ENCODE measurements at places on chromosomes 7 and 10.

DNA sequence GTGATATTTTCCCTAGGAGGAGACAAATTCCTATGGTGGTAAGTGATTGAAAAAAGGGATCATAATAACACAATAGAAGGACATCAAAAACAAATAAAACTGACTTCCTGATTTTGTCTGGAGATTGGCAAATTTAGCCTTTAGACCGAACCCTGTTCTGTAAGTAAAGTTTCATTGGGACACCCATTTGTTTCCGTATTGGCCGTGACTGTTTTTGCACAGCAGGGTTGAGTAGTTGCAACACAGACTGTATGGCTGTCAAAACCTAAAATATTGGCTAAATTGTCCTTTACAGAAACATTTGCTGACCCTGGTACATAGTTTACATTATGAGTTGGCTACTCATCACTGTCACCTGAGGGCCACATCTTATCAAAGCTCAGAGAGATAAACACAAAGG lies 168.6 kb downstream of the PRKCQ start:
- DNase-seq, result no peak

DNA sequence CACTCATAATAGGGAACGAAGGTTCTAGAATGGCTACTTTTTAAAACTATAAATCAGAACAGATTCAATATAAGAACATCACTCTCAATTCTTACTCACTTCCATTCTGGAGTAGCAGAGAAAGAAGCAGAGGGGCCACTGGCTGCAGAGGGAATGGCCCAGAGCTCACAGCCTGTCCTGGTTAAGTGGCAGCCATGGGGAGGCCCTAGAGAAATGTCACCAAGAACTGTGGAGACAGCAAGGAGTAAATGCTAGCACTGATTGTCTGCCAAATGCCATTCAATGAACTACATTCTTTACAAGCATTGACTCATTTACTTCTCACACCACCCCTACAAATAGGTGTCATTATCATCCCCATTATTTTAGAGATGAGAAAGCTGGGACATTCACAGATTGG lies 74.6 kb upstream of the KCNMA1 start:
- DNase-seq, result no peak

GRCh38 chr10:18293536-18294510 lies 153.6 kb downstream of the CACNB2 start:
- no peak for DNase-seq

DNA sequence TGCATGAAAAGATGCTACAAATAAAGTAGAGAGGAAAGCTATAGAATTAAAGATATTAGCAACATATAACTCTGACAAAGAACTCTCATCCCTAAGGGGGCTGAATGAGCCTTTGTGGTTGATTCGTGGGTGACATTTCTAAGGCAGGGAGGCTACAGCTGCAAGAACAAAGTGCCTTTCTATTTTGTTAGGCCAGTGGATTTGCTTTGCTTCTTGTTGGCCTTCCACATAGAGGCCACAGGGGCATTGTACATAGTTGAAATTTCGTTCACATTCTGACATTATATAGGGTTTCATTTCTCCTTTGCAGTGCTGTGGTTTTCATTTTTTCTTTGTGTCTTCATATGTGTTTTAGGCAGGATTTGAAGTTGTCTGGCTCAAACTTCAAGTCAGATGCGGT lies 819.2 kb upstream of the C7orf33 start:
- no peak for DNase-seq

DNA sequence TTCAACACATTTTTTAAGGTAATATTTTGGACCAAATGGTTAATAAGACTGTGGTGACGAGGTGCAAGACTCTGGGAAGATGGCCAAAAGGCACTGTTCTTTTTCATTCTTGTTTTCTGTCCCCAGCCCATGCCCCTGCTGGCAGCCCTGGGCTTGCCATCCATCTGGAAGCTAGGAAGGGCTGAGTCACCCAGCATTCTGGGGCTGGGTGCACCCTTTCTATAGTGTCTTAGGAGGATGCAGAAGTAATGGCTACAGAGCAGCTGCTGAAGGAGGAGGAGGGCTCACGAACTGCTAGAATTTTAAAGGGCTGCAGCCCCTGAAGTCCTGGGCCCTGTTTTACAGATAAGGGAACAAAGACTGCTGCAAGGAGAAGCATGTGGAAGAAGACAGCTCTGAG lies 42.8 kb upstream of the ZNF32 start:
- no peak for DNase-seq

All from cortex of kidney (tissue), 1 donor.